Muscle of leg (tissue), 16 donors: ENCODE measurements at places on chromosomes 6 and 20. TPM values are rescaled to one million over a fixed set of nuclear protein-coding genes. Genes with fewer than 3 reads are reported as not detected.

DNA sequence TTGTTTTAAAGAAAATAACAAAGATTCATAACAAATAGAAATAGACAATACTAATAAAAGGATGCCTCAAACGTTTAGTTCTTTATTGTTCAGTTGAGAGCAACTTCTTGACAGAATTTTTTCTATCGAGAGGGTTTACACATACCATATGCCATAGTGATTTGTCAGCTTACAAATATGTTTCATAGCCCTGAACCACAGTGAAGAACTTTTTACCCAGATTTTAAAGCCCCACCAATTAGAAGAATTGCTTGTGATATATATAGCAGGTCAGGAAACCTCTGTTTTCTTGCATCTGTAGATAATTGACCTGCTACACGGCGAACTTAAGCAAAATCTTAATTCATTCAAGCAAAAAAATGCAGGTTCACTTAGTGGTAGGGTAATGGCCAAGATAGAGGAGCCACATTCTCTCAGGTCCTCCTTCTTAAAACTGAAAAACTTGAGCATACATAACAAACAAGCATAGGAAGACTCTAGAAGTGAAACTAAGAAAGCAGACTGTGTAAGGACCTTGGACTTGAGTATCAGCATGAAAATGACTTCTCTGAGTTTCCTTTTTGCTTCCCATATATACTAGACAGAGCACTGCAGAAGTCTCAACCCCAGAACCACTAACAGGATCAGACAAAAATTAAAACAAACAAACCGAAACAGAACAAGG is 39.5 kb downstream of the CRISP1 start:
- DNase-seq = no peak

GRCh38 chr6:65259059-65259458 is 448.0 kb downstream of the EYS start:
- no peak for DNase-seq

- peak; percentile 26 for DNase-seq
These were observed 381.9 kb upstream of the ARID1B start for GRCh38 chr6:156395276-156395675.

DNA sequence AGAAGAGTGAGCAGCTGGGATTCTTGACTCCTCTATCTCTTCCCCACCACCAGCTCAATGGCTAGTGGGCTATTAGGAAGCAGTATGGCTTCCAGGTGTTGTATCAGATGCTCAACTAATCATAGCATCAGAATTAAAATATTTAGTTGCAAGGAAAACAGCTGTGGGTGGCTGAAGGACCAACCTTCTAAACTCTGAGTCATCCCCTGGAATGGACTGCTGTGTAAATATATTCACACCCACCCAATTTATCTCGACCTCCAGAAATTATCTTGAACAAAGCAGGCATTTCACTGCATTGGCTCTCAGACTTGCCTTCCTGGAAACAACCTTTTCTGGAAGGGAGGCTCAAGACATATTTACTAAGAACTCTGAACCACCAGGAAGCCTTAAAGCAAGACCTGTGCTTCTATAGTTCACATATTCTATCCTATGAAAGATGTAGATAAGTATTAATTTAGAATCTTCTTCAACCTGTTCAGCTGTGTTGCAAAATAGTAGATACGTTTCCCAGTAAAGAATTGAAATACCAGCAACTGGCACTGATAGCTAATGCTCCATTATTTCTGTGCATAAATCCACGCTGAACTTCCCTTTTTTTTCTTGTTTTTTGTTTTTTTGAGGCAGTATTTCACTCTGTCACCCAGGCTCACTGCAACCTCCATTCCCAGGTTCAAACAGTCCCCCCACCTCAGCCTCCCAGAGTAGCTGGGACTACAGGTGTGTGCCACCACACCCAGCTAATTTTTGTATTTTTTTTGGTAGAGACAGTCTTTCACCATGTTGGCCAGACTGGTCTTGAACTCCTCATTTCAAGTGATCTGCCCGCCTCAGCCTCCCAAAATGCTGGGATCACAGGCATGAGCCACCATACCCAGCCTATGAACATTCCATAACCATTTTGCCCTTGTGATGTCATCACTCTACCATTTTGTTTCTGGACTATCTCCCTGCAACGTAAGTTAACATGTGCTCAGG is 56.9 kb upstream of the CD2AP start:
- peak; percentile 19 for DNase-seq

DNA sequence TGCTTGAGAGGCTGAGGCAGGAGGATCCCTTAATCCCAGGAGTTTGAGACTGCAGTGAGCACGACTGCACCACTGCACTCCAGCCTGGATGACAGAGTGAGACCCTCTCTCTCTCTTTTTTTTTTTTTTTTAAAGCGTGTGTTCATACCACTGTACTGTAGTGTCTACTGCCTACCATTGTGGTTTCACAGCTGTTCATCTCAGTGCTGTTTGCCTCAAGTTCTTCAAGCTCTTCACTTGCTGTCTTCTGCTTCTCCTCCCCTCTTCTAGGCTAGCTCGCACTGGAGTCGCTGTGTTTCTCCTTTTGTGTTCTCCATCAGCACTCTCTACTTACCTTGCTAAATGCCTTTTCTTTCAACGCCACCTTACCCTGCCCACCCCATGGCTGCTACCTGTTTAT is 7.4 kb downstream of the FOXO3 start:
- DNase-seq = no peak

GRCh38 chr20:2206957-2207769 is 88.6 kb upstream of the TGM3 start:
- DNase-seq = peak; percentile 84

GRCh38 chr6:43412541-43412940 is 14.8 kb upstream of the ABCC10 start:
- no peak for DNase-seq

GRCh38 chr6:129642322-129642721 is 67.7 kb downstream of the ARHGAP18 start:
- no peak for DNase-seq

GRCh38 chr20:38723017-38723847 is 1.1 kb upstream of the SLC32A1 start:
- DNase-seq = no peak

DNA sequence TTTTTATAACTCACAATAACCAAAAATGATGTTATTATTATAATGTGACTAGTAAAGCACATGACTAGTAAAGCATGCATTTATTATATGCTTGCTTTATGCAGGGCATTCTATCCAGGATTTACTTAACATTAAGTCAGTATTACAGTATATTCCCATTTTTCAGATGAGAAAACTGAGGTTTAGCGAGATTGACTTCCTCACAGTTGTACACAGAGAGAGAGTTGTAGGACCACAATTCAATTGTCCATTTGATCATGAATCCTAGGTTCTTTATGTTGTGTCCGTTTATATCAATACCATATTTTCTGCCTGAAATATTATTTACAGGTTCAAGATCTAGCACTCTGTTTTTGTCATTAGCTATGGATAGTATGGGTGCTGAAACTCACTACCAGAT is 301.5 kb downstream of the PRL start:
- no peak for DNase-seq

DNA sequence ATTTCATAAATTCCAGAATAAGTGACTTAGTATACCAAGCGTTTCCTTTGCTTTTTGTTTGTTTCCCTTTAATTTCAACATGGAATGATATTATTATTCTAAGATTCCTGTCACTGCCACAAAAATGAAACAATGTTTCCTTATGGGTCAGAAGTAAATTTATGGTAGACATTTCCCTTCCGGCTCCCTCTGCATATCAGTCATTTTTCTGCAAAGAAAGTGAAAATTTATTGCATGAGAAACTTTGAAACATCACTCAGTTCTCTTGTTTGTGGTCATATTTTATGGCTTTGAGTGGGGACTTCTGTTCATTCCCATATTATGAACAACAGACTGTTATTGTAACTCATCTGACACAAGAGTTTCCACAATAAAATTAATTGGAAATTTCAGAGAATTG is 97.8 kb downstream of the NKAIN2 start:
- DNase-seq = no peak

GRCh38 chr6:52691718-52692117 is 20.8 kb downstream of the TMEM14A start:
- DNase-seq = no peak

The TREML2 gene
- 0.16 TPM for polyA plus RNA-seq

The SMAP1 gene
- polyA plus RNA-seq = 27.7 TPM

The TMEM239 gene
- polyA plus RNA-seq = not detected

The ADGRF5 gene
- polyA plus RNA-seq = 26.9 TPM
